Activated T-helper 1 cell treated with anti-CD3 and anti-CD28 coated beads, Interleukin-12 subunit alpha, Interleukin-12 subunit beta, Interleukin-2, Interleukin-4 antibody, amounts not matched to agents 30 ng/mL and 10 ng/mL and 1 ng/mL, durations not matched to agents 14 hours and 24 hours and 36 hours (primary cell): ENCODE measurements at places on chromosomes 11 and 22. TPM values are rescaled to one million over a fixed set of nuclear protein-coding genes. Genes with fewer than 3 reads are reported as not detected.

The TRIM77 gene
- total RNA-seq = not detected in 2 replicates

DNA sequence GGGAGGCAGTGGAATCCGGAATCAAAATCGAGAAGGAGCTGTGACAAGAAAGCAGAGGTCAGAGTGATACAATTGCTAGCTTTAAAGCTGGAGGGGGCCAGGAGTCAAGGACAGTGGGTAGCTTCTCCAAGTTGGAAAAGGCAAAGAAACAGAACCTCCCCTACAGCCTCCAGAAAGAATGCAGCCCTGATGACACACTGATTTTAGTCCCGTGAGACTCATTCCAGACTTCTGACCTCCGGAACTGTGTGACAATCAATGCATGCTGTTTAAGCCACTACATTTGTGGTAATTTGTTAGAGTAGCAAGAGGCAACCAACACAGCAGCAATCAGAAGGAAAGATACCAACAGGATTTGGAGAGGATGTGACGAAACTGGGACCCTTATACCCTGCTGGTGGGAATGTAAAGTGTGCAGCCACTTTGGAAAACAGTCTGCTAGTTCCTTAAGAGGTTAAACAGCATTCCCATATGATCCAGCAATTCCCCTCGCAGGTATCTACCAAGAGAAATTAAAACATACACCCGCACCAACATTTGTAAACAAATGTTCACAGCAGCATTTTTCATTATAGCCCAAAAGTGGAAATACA is 66.7 kb downstream of the DSCAML1 start:
- no peak for DNase-seq

- no peak for DNase-seq
Measured at GRCh38 chr11:134365011-134365925, 33.5 kb downstream of the GLB1L2 start.

DNA sequence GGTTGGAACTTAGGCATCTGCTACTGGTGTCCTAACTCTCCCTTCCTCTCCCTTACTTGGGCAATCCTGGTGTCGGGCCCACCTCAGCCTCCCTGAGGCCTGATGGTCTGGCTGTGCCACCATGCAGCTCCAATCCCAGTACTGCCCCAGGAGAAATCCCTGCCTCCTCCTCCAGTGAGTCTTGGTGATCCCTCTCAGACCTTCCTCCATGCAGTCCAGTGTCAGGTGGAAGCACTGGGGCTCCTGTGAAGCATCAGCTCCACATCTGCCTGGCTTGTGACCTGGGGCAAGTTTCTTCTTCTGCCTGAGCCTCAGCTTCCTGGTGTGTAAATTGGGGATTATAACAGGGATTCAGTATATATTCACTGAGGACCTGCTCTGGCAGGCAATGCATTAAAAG is 1.8 kb upstream of the PELI3 start:
- DNase-seq = no peak

DNA sequence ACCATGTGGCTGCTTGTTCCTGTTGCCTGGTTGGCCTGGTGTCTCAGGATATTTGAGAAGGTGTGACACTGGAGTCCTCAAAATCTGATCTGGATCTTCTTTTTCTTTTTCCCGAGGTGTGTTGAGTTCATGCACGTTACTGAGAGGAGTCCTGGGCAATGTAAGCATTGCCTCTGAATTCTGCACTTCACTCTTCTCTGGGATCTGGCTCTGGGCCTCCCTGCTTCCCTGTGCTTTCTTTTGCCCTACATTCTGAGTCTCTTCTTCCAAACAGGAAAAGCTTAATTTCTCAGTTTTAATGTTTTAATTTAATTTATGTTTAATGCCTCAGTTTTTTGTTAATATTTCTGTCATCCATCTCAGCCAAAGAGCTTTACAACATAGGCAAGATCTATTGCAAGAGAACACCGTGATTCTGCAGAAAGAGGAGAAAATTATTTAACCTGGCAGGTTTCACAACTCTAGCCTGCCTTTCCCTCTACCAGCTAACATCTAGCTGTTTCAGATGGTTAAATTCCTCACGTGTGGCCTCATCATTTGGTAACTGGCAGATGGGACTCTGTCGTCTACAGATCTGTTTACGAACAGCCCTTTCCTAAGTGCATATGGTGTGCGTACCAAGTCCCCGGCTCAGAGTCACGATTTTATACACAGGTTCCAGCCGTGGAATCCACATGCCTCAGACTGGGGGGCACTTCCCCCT is 24.7 kb downstream of the LDLRAD3 start:
- DNase-seq = no peak
